ENCODE measurements at places on chromosomes 1 and 21.
A peak's percentile ranks its signal among the peaks of the same experiment; 100 is the strongest.

DNA sequence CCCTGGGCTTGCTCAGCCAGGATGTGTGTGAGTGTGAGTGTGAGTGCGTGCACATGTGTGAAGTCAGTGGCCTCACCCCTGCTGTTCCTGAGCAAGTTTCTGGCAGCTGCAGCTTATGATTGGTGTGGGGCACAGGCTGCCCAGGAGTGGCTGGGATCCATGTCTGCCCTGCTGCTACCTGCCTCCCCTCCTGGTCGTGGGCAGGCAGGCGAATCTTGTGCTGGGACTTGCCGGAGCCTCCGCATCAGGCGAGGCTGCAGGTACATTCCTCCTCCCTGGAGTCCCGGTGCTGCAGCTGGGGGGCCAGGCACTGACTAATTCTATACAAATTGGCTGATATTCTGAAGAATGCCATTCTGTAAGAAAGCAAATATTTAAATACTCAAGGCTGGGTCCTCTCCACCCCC lies 85.6 kb upstream of the WNT4 start:
- no peak for DNase-seq

- DNase-seq, result no peak
Measured at GRCh38 chr1:45375104-45376090, 35.2 kb upstream of the MUTYH start.

DNA sequence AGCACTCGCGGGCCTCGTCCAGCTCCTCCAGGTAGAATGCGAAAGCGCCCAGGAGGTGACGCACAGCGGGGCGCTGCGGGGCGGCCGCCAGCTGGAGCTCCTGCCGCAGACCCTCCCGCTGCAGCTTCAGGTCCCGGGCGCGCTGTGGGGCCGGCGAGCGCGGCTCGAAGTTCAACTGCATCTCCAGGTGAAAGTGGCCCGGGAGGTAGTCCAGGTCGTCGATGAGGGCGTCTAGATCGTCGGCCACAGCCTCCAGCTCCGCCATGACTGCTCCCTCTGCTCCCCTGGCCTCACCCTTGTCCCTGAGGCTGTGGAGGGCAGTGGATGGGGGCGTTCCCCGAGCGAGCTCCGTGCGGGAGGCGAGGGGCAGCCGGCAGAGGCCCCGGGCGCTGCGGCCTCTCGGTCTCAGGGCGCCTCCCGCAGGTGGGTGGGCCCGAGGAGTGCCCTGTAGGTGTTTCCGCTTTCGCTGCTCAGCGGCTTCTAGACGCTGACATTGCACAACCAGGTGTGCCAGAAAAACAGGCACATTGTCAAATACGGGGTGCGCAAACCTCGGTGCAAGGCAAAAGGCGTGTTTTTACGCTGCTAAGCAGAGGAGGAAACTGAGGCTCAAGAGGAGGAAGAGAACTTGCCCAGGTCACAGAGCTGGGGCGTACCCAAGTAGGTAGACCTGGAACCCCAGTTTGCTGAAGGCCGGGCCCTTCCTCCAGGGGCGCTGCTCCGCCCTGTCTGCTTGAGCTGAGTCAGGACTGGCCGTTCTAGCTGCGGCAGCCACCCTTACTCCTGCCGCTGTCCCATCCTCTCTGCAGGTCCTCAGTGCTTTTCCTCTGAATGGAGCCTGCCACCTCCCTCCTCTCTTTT lies at the start of gene TTC22:
Gene TTC22 (minus strand): TSS at position 425 of the 861 bp plus-strand sequence. CDS start 160 bp downstream, at position 265.
- no peak for DNase-seq

DNA sequence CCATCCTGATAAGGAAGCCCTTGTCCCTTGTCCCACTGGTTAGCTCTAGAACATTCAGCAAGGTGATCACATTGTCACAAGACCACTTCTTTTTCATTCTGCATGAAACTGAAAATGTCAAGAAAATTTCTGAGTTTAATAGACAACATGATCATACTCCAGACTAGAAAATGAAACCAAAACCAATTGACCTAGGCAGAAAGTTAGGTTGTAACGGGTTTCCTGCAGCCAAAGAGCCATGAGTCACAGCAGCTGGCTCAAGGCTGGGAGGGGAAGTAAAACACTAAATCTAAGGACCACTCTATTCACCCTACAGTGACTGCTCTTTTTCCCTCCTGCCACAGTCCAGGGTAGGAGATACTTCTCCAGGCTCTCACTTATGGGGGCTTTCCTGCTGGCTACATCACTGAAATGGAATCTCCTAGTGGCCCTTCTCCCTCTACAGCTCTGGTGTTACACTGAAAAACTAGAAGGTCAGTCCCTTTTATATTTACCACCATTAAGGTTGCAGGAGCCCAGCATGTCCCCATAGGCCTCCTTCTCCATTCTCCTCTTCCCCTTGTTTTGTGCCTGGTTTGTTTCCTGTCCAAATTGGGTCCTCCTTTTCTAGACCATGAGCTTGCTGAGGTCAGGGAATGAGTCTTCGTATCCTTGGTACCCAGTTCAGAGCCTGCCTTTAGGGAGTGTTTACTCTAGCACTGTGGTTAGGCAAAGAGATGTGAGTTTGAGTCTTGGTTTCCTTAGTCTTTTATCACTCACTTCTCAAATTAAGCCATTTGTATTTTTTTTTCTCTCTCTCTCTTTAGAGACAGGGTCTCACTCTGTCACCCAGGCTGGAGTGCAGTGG lies 236.5 kb upstream of the JUN start:
- DNase-seq, result peak; percentile 54

- DNase-seq, result peak; percentile 33
Measured at GRCh38 chr1:180230416-180230790, 339 bp downstream of the LHX4 start.

- no peak for DNase-seq
Measured at GRCh38 chr1:204988196-204988595, 54.8 kb upstream of the CNTN2 start.

Measured in H54 (cell line).